ENCODE measurements at places on chromosomes 5 and 9. TPM values are rescaled to one million over a fixed set of nuclear protein-coding genes. Genes with fewer than 3 reads are reported as not detected.

DNA sequence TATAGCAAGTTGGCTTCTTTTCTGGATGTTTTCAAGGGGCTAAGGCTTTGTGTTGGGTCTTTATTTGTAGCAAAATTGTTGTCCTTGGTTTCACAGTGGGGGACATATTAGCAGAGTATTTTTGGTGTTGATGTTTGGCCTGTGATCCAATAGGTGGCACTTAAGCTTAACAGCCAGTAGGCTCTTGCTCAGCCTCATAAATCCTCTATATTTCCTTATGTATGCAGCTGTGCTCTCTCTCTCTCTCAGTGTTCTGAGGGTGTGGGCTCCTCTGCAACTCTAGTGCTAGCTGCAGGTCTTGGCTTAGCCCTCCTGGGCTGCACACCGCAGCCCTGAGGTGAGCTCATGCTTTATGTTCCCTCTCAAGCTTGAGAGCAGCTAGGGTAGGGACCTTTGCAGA is 195.0 kb upstream of the GHR start:
- no peak for DNase-seq

GRCh38 chr5:172807766-172808311 is 26.2 kb upstream of the ERGIC1 start:
- no peak for DNase-seq

DNA sequence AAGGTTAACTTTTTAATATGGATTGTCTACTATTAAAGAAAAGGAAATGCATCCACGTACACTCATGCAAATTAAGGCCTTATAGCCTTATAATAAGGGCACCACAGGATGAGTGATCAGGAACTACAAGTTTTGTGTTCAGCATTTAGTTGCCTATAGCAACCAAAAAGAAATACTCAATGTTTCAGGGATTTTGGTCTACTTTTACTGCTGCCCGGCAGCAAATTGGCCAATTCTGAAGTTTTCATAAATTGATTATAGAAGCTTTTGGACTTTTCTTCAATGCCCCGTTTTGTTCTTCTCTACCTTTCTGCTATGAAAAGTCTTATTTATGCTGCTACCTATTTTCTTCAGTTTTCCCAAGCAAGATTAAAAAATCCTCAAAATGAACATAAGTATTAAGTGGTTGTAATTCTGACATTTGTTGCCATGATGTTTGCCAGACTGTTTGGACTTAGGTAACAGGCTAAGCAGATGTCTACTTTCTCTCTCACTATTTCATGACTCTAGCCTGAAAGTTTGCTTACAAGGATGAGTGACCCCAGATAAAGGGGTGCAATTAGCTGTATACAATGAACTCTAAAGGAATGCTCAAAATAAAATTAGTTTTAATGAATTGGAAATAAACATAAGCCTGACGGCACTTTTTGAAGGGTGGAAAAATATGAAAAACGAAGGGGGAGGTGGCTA is 391.5 kb upstream of the DAB2 start:
- no peak for DNase-seq

- DNase-seq = no peak
These were observed 15.0 kb downstream of the PRR16 start for GRCh38 chr5:120479066-120479465.

DNA sequence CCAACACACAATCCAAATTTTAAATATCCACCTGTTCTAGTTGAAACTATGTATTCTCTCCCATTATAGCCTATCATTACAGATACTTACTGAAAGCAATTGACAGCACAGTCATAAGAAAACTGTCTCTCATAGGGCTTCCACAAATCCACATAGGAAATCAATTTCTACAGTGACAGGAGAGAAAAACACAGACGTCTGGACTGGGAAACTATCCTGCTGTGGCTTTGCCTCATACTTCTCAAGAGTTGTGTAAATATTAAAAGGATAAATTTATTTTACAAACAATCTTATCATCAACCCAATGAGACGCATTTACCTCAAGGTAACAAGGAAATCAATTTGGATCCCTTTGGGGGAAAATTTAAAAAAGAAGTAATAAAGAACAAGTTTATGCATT is 517.5 kb downstream of the EFNA5 start:
- DNase-seq = no peak

ENTPD2 gene
- total RNA-seq = 3.6 TPM

BTNL9 gene
- 18.0 TPM for total RNA-seq

All from transverse colon (tissue), 4 donors.